ENCODE measurements at places on chromosomes 3 and 15. TPM values are rescaled to one million over a fixed set of nuclear protein-coding genes. Genes with fewer than 3 reads are reported as not detected.

GRCh38 chr3:30693470-30694120 lies 87.2 kb downstream of the TGFBR2 start:
- no peak overlapping the region for H3K27ac ChIP-seq
- DNase-seq, result peak; percentile 16
- no peak overlapping the region for H3K4me3 ChIP-seq
- H3K4me1 ChIP-seq, result no peaks in the 10 kb centered on the region
- H3K36me3 ChIP-seq, result no peaks in the 10 kb centered on the region

DNA sequence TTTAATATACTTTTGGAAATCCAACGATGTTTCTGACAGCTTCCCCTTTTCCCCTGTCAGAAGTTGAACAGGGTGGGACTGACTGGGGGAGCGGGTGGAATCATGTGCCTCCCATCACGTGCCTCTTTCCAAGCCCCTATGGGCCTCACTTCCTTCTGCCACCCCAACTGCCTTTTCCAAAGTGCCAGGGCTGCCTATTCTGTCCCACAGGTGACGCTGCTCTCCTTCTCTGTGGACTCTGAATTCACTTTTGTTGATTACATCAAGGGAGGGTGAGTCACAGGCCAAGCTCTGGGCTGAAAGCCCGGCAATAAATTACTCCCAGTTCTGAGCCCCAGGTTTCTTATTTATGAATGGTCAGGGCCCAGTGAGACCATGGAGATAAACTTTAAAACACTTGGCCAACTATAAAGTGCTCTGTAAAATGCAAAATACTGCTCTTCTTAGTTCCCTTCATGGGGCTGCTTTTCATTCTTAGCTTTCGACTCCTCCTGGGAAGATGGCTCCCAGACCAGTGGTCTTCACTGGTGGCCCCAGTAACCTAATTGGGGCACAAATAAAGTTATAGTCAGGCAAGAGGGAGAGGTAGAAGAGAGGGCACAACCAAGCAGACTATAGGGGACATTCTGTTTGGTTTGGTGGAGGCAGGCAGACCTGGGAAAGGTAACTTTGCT lies 12.3 kb downstream of the CPNE9 start:
- no peak overlapping the region for H3K27ac ChIP-seq
- no peaks in the 10 kb centered on the region for H3K27me3 ChIP-seq
- H3K4me1 ChIP-seq, result no peaks in the 10 kb centered on the region
- DNase-seq, result no peak
- no peak overlapping the region for H3K4me3 ChIP-seq

- H3K27me3 ChIP-seq, result no peaks in the 10 kb centered on the region
- DNase-seq, result peak; percentile 76
- no peaks in the 10 kb centered on the region for H3K36me3 ChIP-seq
- peak overlapping the region; percentile 96 for H3K27ac ChIP-seq
- H3K4me1 ChIP-seq, result peaks cover 61% of the 10 kb centered on the region
Measured at GRCh38 chr3:171284308-171285075, 175.7 kb downstream of the TNIK start.

GRCh38 chr15:32794973-32795372 lies 77.2 kb downstream of the GREM1 start:
- DNase-seq, result no peak
- no peak overlapping the region for H3K27ac ChIP-seq
- no peaks in the 10 kb centered on the region for H3K36me3 ChIP-seq
- H3K27me3 ChIP-seq, result no peaks in the 10 kb centered on the region
- H3K4me1 ChIP-seq, result no peaks in the 10 kb centered on the region
- no peak overlapping the region for H3K4me3 ChIP-seq

DNA sequence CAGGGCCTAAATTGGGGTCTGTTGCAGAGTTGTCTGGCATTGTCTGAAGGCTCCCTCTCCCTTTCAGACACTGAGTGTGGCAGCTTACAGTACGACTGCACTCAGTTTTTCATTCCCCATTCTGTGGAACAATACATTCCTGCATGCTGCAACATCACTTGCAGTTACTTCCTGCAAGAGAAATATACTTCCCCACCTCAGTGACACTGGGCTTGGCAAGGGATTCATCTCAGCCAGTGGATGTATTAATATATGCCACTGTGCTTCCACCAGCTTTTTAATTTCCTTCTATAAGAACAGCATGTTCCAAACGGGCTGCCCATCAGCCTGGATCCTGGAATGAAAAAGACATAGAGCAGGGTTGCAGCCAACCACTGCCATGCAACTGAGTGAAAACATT lies 23.1 kb downstream of the B3GALNT1 start:
- no peaks in the 10 kb centered on the region for H3K27me3 ChIP-seq
- no peak overlapping the region for H3K27ac ChIP-seq
- peaks cover 9% of the 10 kb centered on the region for H3K4me1 ChIP-seq
- DNase-seq, result no peak
- H3K36me3 ChIP-seq, result no peaks in the 10 kb centered on the region
- no peak overlapping the region for H3K4me3 ChIP-seq

The GRK7 gene
- polyA plus RNA-seq, result not detected
